ENCODE measurements at places on chromosomes 7 and 10.

- DNase-seq: no peak
Observed at GRCh38 chr10:3769556-3769955, 15.5 kb downstream of the KLF6 start.

GRCh38 chr7:69078997-69079769, 519.1 kb upstream of the AUTS2 start:
- DNase-seq: no peak

- DNase-seq: no peak
Observed at GRCh38 chr10:22369434-22370072, 24.3 kb downstream of the SPAG6 start.

- no peak for DNase-seq
Observed at GRCh38 chr10:14425034-14425433, 94.3 kb upstream of the FRMD4A start.

DNA sequence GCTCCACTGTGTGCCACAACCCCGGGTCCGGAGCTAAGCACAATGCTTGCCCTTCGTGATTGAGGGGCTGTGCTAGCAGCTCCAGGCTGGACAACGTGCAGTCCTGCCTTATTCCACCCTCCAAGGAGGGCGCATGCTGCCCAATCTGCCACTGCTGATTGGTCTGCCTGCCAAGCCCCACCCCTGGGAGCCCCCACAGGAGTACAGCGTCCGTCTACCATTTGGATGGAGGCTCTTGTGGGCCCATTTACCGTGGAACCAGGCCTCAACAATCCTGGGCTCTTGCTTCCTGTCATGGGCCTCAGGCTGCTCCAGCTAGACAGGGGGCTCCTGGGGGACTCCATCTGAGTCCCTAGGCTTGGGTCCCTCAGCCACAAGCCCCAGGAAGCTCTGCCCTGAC, 173.3 kb downstream of the SLIT1 start:
- peak; percentile 6 for DNase-seq

- no peak for DNase-seq
Observed at GRCh38 chr7:266851-267840, 22.8 kb upstream of the FOXL3 start.

DNA sequence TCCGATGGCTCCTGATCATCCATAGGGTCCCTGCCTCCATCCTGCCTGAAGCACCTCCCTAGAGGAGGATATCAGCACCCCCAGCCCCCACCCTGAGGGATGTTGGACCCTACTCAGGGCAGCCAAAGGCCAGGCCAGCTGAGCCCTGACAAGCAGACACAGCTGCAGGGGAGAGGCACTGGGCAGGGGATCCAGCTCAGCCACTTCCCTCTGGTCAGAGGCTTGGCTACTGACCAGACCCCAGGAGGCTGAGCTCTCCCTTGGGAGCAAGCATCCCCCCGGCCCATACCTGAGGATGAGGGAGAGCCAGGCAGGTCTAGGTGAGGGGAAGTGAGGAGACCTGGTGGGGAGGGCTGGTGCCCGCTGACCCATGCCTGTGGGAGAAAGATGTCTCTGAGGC, 6.6 kb downstream of the LDB3 start:
- no peak for DNase-seq

- peak; percentile 35 for DNase-seq
Observed at GRCh38 chr7:151248346-151249033, at the start of gene SMARCD3. Gene SMARCD3, minus strand, starts transcription at chr7:151248694. Its CDS starts 132 bp downstream, at chr7:151248562.

- DNase-seq: no peak
Observed at GRCh38 chr7:28548416-28548815, 136.1 kb downstream of the CREB5 start.

DNA sequence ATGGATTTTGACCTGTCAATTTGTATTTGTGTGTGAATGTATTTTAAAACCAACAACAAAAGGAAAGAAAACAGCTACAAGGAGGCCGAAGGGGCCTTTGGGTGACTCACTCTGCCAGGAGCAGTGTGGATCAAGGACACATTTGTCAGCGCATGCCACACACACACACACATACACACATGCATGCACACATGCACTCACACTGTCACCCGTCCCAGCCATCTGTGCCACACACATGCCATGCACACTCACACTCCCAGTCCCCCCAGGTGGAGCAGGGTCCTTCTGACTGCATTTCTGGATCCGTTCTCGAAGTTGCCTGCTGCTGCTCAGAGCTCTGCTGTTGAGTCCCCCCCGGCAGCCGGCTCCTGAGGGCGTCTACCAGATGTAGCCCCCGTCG, 26.0 kb downstream of the SPOCK2 start:
- no peak for DNase-seq

- no peak for DNase-seq
Observed at GRCh38 chr7:8128449-8129317, 133.3 kb downstream of the ICA1 start.

GRCh38 chr7:86768967-86769760, 125.5 kb downstream of the GRM3 start:
- no peak for DNase-seq

DNA sequence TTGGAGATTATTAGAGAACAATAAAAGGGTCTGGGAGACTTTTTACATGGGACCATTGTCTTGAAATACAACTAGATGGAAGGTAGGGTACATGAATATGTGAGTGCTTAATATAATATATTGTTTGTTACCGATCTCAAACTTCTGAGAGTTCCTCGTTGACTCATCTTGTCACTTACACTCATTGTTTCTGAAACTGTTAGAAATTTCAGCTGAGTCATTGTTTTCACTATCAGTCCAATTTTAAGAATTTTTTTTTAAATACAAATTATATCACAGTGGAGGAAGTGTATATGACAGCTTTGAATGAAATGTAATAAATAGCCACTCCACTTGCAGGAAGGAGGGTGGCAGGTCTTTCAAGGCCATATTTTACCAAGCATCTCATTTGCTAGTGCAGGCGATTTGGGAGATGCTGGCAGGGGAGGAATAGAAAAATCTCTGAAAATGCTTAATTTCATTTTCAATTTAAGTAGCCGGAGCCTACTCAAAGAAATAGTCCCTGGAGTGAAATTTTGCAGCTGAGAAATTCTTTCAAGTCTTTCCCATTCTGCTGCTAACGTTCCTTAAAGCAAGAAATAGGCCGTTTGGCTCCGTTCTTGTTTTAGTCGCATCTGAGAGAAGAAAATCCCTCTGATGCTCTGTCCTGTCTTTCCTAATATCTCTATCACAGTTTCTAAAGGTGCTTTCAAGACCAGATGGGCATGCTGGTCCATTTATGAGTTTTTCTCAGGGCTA, 1404.2 kb upstream of the CELF2 start:
- DNase-seq: no peak

DNA sequence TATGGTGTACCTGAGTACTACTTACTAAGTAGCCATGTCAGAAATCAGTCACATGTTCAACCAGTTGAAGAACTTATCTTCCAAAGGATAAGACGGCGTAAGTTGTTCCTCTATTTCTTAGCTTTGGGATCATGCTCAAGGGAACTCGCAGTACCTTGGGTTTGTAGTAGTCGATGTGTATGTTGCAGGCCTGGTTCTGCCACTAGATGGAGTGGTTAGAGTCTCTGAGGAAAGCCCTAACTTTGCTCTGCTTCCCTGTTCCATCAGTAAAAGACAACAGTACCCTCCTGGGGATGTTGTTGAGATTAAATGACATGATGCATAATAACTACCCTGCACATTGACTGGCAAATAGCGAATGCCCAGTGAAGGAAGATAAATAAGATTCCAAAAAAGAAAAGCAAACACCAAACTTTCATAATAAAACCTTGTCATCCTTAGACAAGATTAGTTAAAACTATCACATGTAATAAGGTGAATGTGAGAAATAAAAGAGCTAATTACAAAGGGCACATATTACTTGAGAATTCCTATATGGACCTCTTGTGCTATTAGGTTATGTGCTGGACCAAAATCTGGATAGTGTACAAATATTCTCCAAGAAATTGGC, 165.9 kb downstream of the ABCA13 start:
- DNase-seq: no peak

- no peak for DNase-seq
Observed at GRCh38 chr7:106206826-106207541, 77.8 kb downstream of the NAMPT start.

- DNase-seq: no peak
Observed at GRCh38 chr10:112671743-112672142, 224.7 kb downstream of the VTI1A start.

DNA sequence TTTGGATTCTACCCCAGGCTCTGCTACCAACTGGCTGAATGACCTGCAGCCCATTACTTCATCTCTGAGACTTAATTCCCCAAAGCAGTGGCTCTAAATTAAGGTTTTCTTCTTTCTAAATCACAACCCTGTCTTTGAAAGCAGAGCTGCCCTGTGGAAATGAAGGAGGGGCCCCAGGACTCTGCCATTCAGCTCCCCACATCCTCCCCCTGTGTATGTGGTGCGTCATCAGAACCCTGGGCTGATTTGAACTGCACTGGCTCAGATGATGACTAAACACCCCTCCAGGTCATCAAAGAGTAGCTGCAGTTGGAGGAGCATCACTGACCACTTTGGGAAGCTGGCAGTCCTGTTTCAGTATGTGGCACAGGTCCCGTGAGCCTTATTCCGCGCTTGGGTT, 46.6 kb downstream of the BPGM start:
- DNase-seq: peak; percentile 50

DNA sequence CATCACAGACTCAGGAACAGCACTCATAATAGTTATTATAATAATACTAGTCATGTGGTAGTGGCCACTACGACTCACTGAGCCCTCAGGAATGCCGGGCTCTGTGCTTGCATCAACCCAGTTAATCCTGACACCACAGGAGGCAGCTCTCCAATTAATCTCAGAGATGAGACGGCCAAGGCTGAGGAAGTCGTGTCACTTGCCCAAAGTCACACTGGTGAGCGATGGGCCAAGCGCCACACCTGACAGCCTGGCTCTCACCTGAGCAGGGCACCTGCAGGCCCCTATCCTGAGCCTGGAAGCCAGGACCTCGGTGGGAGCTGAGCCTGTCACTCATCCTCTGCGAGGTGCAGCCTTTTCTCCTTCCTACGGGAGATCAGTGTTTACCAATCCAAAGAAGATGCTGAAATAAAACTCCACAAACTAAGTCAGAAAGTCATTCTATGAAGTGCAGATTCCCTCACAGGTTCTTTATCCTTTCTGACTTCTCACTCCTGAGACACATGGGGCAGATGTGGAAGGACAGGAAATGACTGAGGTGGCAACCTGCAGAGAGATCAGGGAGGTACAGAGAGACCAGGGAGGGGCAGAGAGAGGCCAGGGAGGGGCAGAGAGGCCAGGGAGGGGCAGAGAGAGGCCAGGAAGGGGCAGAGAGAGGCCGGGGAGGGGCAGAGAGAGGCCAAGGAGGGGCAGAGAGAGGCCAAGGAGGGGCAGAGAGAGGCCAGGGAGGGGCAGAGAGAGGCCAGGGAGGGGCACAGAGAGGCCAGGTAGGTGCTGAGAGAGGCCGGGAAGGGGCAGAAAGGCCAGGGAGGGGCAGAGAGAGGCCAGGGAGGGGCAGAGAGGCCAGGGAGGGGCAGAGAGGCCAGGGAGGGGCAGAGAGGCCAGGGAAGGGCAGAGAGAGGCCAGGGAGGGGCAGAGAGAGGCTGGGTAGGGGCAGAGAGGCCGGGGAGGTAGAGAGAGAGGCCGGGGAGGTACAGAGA, 38.5 kb downstream of the VIPR2 start:
- DNase-seq: peak; percentile 5

GRCh38 chr10:4685491-4685890, 140.5 kb upstream of the AKR1E2 start:
- no peak for DNase-seq

DNA sequence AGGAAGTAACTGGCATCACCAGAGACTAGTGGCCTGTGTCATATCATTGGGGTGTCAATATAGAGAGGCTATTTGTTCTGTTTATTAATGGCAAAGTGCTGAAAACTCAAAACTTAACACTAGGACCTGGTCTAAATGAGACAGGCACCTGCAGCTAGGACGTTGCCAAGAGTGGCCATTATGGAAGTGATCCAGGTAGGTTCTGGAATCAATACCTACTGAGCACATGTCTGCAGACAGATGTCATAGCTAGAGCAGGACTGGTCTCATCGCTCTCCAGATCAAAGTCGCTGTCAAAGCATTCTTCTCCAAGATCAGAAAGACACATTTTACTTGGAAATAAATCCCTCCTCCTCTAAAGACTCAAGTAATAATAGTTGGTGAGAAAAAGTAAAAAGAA, 40.3 kb downstream of the THNSL1 start:
- DNase-seq: no peak

GRCh38 chr7:122046402-122046801, 97.6 kb downstream of the AASS start:
- no peak for DNase-seq

- no peak for DNase-seq
Observed at GRCh38 chr10:117597216-117597615, 54.7 kb downstream of the EMX2 start.

- no peak for DNase-seq
Observed at GRCh38 chr7:76353744-76354143, 5.0 kb downstream of the YWHAG start.

- no peak for DNase-seq
Observed at GRCh38 chr10:19120381-19120908, 71.8 kb downstream of the MALRD1 start.

GRCh38 chr10:6593241-6593671, 13.2 kb upstream of the PRKCQ start:
- peak; percentile 49 for DNase-seq

DNA sequence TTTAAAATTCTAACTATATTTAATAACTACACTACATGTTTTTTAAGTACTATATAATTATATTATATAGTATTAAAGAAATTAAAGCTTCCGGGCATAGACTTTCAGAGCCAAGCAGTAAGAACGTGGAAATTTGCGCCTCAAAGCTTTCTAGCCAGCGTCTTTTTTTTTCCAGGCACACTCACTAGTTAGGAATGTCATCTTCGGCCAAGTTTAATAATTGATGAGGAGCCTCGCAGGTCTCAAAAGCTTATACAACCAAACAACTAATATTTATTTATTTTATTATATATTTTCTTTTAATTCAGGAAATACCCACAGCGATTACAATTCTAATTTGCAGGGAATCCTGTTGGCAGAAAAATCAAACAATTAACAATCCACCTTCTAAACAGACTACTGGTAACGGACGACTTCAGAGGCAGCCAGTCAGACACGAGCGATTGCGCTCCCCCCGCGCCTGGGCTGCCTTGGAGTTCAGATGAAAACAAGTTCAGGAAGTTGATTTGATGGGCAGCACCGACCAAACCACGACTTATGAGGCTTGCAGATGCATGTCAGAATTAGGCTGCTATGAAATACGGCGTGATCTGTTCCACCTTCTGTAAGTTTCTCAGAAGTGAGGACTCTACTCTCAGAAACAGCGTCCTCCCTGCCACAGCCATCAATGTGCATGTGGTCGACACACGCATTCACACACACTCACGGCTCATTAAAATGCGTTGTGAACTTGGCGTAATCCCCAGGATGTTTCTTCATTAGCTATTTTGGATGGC, 431.8 kb upstream of the MGMT start:
- peak; percentile 90 for DNase-seq

DNA sequence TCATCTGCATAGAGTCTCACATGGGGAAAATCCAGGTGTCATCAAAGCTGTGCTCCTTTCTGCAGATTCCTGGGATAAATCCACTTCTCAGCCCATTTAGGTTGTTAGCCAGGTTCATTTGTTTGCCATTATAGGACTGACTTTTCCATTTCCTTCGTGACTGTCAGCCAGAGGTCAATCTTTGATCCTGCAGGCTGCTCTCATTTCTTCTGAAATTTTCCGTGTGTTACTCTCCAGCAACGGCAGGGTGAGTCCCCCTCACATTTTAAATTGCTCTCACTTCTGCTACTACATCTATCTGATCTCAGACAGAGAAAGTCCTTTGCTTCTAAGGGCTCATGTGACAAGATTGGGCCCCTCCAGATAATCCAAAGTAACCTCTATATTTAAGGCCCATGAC, 150.7 kb upstream of the BET1 start:
- no peak for DNase-seq

GRCh38 chr7:158933468-158934139, 77.2 kb downstream of the DYNC2I1 start:
- DNase-seq: no peak

Measured in activated naive CD4-positive, alpha-beta T cell treated with anti-CD3 and anti-CD28 coated beads, Interleukin-2, amount 10 ng/mL, durations not matched to agents 7 days and 5 days (primary cell).